RPMI7951 (cell line): ENCODE measurements at places on chromosomes 7 and 10.
A peak's percentile ranks its signal among the peaks of the same experiment; 100 is the strongest.

DNA sequence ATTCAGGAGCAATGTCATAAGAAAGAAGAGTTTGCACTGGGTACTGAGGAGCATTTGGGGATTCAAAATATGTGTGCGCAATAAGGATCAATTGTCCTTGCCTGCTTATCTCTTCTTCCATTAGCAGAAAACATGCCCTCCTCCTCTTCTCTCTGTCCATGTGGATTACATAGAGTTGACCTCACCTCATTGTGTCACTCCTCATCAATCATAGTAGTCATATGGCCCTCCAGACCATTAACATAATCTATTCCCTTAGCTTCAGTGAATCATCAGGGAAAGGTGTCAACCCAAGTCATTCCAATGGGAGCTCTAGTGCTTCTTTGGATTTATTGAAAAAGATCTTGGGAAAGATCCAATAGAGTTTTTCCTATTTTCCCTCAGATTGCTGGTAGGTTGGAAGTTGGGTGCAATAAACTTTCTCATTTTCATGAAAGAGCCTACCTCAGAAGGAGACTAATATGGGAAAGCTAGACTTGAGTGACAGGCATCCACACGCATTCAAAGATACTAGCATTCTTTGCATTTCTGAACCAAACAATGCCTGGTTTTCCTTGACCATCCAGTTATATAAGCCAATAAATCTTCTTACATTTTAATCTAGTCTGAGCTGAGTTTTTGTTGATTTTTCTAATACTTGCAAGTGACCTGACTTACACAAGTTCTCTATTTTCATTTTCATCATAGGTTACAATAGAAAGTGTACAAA is 71.5 kb upstream of the FAM13C start:
- DNase-seq = peak; percentile 20

DNA sequence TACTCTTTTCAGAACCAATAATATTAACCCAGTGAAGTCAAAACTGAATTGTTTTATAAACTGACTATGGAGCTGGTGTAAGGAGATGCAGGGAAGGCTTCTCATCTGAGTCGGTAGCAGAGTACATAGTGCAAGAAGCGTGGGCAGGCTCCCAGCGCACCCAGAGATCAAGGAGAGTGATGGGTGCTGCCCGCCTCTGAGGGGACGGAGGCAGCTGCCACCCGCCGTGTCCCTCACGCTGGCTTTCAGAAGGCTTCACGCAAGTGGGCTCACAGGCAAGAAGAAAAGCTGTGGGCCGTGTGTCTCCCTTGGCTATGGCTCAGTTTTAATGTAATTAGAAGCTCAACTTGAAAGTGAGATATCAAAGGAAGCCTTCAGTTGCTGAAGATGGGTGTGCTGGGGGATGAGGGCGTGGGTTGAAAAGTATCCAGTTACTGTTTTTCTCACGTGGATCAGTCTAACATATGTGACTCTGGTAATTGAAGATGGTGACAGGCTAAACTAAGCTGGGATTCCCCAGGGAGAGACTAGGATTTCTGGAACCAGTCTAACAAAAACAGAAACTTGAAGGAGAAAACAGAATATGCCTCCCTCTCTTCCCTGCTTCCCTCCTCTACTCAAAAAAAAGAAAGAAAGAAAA is 159.9 kb downstream of the MGMT start:
- no peak for DNase-seq

DNA sequence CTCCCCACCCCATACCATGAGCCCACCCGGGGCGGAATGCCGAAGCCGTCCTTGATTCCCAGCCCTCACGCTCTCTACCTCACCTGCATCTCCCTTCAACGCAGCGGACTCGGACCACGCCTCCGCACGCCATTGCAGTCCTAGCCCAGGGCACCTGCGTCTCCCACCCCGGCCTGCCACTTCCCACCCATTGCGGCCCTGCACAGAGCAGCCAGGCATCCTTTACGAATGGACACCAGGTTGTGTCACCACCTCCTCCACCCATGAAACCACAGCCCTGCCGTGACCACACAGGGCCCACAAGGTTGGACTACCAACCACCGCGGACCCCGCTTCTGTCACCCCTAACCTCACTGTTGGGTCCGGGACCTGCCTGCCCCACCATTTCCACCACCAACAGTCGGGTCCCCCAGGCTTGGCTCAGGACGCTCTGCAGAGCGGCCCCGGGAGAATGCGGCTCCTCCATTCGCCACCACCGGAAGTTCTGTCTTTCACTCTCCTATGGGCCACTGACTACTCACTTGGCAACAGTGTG is 232.5 kb downstream of the MAD1L1 start:
- DNase-seq = no peak

DNA sequence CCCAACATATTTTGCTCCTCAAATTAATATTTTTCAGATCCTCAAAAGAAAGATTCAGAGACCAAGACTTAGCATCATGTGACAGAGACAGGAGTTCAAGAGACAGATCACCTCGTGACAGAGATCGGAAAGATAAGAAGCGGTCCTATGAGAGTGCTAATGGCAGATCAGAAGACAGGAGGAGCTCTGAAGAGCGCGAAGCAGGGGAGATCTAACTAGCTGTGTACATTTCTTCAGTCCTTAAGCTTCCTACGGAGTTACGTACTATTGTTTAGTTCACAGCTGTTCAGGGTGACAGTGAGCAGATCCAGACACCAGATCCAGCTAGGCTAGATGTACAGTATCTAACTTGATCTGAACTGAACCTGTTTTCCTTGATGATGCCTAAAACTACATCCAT is 61.3 kb downstream of the KLRG2 start:
- no peak for DNase-seq

- no peak for DNase-seq
Observed at GRCh38 chr10:133173860-133174640, 14.0 kb downstream of the KNDC1 start.
